Prostate gland (tissue), 2 donors: ENCODE measurements at places on chromosomes 7 and 10. TPM values are rescaled to one million over a fixed set of nuclear protein-coding genes. Genes with fewer than 3 reads are reported as not detected.

DNA sequence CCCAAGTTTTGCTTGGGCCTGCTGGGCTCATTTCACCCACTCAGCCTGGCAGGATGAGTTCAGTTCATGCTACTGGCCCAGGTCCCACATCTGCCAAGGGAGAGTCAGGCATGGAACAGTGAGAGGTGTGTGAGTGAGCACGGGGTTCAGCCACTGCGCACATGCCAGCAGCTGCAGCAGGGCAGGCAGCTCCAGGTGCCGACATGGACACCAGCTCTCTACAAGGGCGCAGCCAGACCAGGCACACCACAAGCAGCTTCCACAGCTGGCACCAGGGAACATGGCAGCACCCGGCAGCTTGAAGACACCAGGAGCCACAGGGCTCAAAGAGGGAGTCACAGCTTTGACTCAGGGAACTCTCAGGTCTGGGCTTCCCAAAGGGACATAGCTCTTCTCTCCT lies 938.0 kb downstream of the SORCS3 start:
- no peaks in the 10 kb centered on the region for H3K27me3 ChIP-seq
- H3K4me3 ChIP-seq, result no peak overlapping the region
- no peaks in the 10 kb centered on the region for H3K4me1 ChIP-seq
- no peak overlapping the region for H3K27ac ChIP-seq

- H3K36me3 ChIP-seq, result no peaks in the 10 kb centered on the region
- no peaks in the 10 kb centered on the region for H3K4me1 ChIP-seq
- DNase-seq, result no peak
- H3K27ac ChIP-seq, result no peak overlapping the region
- no peak overlapping the region for H3K4me3 ChIP-seq
Measured at GRCh38 chr10:106387063-106387462, 777.4 kb downstream of the SORCS1 start.

DNA sequence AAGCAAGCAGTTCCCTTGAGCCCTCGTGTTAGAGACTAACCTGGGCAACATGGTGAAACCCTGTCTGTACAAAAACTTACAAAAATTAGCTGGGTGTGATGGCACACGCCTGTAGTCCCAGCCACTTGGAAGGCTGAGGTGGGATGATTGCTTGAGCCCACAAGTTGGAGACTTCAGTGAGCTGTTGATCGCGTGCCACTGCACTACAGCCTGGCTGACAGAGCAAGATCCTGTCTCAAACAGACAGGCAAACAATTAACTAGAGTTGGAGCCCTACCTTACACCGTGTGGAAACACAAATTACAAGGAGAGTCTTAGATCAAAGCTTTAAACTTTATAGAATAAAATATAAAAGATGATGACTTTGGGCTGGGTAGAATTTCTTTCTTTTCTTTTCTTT lies 219.5 kb downstream of the CUX1 start:
- H3K4me3 ChIP-seq, result no peak overlapping the region
- H3K36me3 ChIP-seq, result no peaks in the 10 kb centered on the region
- H3K27ac ChIP-seq, result no peak overlapping the region
- H3K4me1 ChIP-seq, result no peaks in the 10 kb centered on the region
- no peaks in the 10 kb centered on the region for H3K27me3 ChIP-seq
- no peak for DNase-seq

DNA sequence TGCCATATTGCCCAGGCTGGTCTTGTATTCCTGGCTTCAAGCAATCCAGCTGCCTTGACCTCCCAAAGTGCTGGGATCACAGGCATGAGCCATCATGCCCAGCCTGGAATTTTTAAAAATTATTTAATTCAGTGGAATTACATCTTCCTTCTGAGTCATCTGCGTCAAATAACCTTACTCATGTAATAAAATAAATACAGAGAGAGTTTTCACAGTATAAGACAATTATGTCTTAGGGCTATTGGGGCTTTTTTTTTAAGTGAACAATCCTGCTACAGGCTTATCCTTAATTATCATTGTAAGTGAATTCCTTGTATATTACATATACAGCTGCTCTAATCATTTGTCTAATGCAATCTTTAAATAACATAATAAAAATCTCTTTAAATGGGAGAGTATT lies 108.3 kb downstream of the MAPK8 start:
- H3K4me3 ChIP-seq, result no peak overlapping the region
- no peak overlapping the region for H3K27ac ChIP-seq
- H3K4me1 ChIP-seq, result no peaks in the 10 kb centered on the region

DNA sequence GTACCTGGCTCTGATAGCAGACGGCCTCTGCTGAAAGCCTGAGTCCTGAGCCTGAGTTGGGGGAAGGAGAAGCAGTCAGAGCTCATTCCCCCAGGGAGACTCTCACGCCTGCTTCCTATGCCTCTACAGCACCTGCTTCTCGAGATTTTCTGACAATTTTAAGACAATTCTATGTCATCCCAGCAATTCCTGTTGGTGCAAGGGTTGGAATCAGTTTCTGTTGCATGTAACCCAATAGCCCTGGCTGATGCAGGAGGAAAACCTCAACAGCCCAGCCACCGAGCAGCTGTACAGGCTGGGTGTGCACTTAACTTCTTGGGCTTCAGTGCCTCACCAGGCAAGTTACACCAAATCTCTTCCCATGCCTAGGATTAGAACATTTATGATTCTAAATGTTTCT lies 134.7 kb downstream of the GLI3 start:
- DNase-seq, result no peak
- no peaks in the 10 kb centered on the region for H3K4me1 ChIP-seq
- H3K36me3 ChIP-seq, result no peaks in the 10 kb centered on the region
- H3K4me3 ChIP-seq, result no peak overlapping the region
- H3K27me3 ChIP-seq, result no peaks in the 10 kb centered on the region
- no peak overlapping the region for H3K27ac ChIP-seq

DNA sequence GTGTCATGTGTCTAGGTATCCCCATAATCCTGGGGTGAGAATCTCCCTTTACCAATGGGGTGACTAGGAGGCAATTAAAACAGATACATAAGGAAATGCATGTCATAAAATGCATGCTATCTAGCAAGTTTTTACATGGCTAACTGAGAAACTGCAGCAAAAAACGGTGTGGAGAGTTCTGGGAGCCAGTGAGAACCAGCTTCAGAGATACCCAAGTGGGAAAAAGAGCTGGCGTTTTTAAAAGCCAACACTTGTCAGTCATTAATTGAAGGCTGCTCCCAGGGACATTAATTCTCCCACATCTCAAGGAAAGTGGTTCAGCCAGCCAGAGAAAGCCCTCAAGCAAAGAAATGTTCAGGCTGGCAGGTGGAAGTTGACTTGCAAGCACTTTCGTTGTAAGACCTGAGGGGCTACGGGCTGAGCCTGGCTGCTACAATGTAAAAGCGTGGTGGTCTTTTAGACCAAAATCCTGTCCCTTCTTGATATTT lies 28.1 kb downstream of the ST8SIA6 start:
- H3K27ac ChIP-seq, result no peak overlapping the region
- no peaks in the 10 kb centered on the region for H3K27me3 ChIP-seq
- no peak overlapping the region for H3K4me3 ChIP-seq
- DNase-seq, result no peak
- no peaks in the 10 kb centered on the region for H3K36me3 ChIP-seq
- H3K4me1 ChIP-seq, result no peaks in the 10 kb centered on the region

- H3K4me1 ChIP-seq, result no peaks in the 10 kb centered on the region
- H3K27ac ChIP-seq, result no peak overlapping the region
- H3K27me3 ChIP-seq, result no peaks in the 10 kb centered on the region
- H3K36me3 ChIP-seq, result no peaks in the 10 kb centered on the region
Measured at GRCh38 chr10:116085323-116085722, 187.7 kb downstream of the GFRA1 start.

GRCh38 chr7:101085162-101085964 lies at the start of gene TRIM56:
TSS of gene TRIM56 (plus strand) at chr7:101085481. CDS start at chr7:101087313, 1,832 bp downstream.
- H3K36me3 ChIP-seq, result no peaks in the 10 kb centered on the region
- no peaks in the 10 kb centered on the region for H3K27me3 ChIP-seq
- peak; percentile 92 for DNase-seq
- peaks cover 4% of the 10 kb centered on the region for H3K4me1 ChIP-seq
- peak within 1 kb of the TSS; percentile 94 for H3K27ac ChIP-seq

- H3K27ac ChIP-seq, result no peak overlapping the region
- no peak for DNase-seq
- no peaks in the 10 kb centered on the region for H3K36me3 ChIP-seq
Measured at GRCh38 chr10:16942381-16943078, 125.3 kb upstream of the RSU1 start.

DNA sequence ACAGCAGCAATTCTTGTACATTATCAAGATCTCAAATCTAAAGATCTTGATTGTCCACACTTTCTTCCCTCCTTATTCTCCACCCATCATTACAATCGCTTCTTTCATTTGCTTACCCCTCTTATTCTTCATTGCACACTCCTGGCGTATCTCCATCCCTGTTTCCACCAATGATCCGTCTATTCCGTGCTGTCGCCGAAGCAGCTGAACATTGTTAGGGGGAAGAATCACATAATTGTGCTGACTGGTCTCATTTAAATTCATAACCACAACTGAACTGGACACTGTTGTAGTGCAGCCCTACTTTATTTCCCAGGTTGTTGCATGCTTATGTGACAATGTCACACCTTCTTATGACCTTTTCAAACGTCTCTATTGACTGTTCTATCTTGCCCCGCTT lies 18.9 kb upstream of the NRP1 start:
- H3K4me1 ChIP-seq, result no peaks in the 10 kb centered on the region
- H3K27me3 ChIP-seq, result peaks cover 2% of the 10 kb centered on the region
- H3K4me3 ChIP-seq, result no peak overlapping the region
- no peaks in the 10 kb centered on the region for H3K36me3 ChIP-seq
- DNase-seq, result no peak

DNA sequence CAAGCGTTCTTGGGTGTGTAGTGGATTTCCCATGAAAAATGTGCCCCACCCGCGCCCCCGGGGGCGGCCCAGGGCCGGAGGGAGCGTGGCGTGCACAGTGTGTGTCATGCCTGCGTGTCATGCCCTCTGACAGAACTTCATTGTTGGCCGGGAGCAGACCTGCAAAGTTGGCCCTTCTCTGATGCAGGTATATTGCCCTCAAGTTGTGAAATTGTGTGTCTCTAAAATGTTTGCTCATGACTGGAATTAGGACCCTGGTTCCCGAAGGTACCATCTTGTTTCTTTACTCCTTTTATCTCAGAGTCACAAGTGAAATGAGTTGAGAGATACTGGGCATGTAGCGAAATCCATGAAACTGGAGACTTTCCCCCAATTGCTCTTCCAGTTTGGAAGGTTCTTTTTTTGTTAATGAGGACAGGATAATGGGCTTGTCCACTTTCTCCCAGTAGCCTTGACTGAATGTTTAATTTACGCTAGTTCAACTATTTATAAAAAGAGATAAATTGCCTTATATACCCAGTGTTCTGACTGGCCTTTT lies 26.2 kb downstream of the ADK start:
- H3K27ac ChIP-seq, result peak overlapping the region; percentile 90
- H3K36me3 ChIP-seq, result no peaks in the 10 kb centered on the region
- peak overlapping the region; percentile 45 for H3K4me3 ChIP-seq
- peak; percentile 18 for DNase-seq
- no peaks in the 10 kb centered on the region for H3K4me1 ChIP-seq
- no peaks in the 10 kb centered on the region for H3K27me3 ChIP-seq

DNA sequence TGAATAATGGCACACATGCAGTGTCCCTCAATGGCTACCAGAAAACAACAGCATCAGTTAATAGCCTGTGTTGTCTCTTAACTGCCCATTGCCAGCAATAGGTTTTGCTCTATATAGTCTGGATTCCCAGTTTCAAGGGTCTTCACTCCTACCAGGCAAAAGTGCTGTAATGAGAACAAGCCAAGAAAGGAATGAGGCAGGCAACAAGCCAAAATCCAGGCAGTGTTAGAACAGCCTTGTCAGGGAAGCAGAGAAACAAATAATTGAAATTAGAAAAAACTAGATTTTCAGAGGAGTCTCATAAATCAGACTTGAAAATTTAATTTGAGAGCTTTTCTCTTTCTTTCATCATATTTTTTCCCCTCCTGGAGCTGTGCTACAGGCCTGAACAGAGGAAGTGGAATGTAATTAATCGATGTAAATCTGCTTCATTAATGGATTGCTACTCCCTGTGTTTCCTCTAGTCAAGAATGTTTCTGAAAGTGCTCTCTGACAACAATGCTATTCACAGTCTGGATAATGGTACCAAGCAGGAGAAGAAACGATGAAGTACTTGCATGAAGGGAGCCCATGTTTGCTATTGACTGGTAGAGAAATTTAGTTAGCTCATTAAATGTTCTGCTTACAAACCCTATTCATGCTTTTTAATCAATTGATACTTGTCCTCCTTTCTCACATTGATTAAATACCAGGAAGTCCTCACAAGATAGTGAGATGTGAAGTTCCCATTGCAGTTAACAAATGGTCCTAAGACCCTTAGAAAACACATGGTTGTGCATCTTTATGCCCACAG lies 202.0 kb upstream of the LRRTM3 start:
- no peaks in the 10 kb centered on the region for H3K27me3 ChIP-seq
- no peak for DNase-seq
- no peaks in the 10 kb centered on the region for H3K4me1 ChIP-seq
- H3K27ac ChIP-seq, result no peak overlapping the region
- H3K36me3 ChIP-seq, result no peaks in the 10 kb centered on the region
- no peak overlapping the region for H3K4me3 ChIP-seq

DNA sequence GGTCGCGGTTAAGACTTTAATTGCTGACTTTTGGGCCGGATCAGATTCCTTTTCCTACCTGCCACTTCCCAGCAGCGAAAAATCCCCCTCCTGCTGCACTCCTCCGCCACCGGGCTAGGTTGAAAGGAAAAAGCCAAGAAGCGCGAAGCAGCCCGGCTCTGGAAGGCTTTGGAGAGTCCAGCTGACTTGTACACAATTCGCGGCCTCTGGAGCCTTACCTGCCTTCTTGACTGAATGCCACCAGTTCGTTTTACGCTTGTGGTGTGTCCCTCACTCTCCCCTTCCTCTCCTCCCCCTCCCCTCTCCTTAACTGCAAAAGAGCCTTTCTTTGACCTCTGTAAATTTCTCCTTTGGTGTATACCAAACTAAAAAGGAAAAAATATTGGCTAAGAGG lies 2.7 kb upstream of the FEZF1 start:
- peaks cover 46% of the 10 kb centered on the region for H3K27me3 ChIP-seq
- DNase-seq, result no peak
- H3K4me1 ChIP-seq, result peaks cover 4% of the 10 kb centered on the region
- no peak overlapping the region for H3K27ac ChIP-seq
- H3K4me3 ChIP-seq, result no peak overlapping the region

- no peak overlapping the region for H3K4me3 ChIP-seq
- H3K4me1 ChIP-seq, result no peaks in the 10 kb centered on the region
- H3K27ac ChIP-seq, result no peak overlapping the region
- H3K27me3 ChIP-seq, result no peaks in the 10 kb centered on the region
- no peaks in the 10 kb centered on the region for H3K36me3 ChIP-seq
Measured at GRCh38 chr7:26329520-26330255, 38.0 kb downstream of the SNX10 start.

DNA sequence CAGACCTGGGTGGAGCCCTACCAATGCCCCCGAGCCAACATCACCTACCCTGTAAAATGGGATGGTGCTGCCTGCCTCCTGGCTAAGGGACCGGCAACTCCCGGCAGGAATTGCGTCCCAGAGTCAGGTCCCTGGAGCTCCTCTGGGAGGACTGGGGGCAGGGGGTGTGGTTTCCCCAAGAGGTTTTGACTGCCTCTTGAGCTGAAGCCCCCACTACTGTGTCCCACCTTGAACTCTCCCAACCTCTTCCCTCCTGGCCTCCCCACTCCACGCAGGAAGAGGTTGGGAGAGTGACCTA lies 1.3 kb downstream of the SH2B2 start:
- H3K27me3 ChIP-seq, result no peaks in the 10 kb centered on the region
- H3K4me3 ChIP-seq, result peak overlapping the region; percentile 75
- H3K36me3 ChIP-seq, result no peaks in the 10 kb centered on the region
- DNase-seq, result no peak

BTAF1 gene
- 43.2 TPM for total RNA-seq

ST8SIA6 gene
- 5.6 TPM for total RNA-seq

ELN gene
- total RNA-seq, result 93.4 TPM

PNLIPRP1 gene
- not detected for total RNA-seq

SPAG6 gene
- 20.3 TPM for total RNA-seq

GDF2 gene
- total RNA-seq, result not detected

ACTL6B gene
- total RNA-seq, result not detected

CNPY4 gene
- 1.6 TPM for total RNA-seq

GPR158 gene
- 1.5 TPM for total RNA-seq
